Stimulated activated CD4-positive, alpha-beta T cell treated with anti-CD3 and anti-CD28 coated beads, Interleukin-15, amount 100 ng/mL, for 48 hours (primary cell): ENCODE measurements at places on chromosomes 2 and 18.

DNA sequence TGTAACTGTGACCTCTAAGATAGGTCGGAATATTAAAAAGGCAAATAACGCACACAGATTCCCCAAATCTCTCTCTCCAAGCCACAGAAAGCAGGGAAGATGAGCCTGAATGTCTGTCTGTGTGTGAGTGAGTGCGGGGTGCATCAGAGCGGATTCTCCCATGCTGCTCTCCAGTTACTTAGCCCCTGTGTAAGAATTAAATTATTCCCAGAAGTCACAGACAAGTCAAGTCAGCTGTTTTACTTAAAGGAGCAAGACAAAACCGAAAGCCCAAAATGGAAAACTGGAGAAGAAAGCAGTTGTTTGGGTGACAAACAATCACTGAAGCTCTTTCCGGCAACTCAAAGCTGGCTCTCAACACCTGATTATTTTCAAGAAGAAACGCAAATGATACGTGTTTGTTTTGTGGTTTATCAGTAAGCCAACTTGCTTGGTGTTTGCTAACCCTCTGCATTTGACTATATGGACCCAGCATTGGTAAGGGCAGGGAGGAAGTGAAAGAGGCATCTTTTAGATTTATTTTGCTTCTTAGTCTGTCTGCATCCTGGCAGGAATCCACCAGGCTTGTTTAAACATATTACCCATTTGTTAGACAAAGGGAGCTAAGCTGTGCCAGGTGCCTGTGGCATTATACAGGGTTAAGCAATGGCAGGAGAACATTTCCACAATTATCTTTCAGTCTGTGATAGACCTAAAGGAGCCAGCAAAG lies 121.5 kb upstream of the CREB1 start:
- no peak for DNase-seq

DNA sequence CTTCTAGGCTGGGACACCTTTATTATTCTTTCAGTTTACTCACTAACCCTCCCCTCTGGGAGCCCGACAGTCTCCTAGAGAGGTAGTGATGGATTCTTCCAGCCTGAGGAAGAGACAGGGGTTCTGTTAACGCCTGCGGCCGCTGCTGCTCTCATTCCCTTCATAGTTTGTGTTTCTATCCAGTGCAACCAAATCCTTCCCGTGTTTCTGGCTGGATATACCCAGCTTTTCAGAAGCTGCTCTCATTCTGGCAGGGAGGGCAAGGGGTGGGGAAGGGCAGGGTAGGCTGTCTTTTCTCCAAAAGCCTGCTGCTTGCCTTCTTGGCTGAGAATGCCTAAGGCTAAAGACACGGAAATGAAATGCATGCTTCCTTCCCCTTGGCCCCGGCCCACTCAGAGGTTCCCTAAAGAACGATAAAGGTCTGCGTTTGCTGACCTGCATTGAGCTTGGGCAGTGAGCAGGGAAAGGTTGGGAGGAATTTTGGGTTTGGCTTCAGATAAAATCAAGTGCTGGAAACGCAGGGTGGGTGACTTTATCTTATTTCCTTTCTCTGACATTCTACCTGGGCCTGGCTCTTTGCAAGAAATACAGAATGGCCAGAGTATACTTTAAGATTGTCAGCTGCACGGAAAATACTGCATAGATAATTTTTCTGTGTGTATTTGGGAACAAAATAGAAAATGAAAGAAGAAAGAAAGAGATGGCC lies 390.9 kb downstream of the NBAS start:
- no peak for DNase-seq

- DNase-seq: no peak
Observed at GRCh38 chr18:54169431-54170403, 54.8 kb downstream of the MBD2 start.

GRCh38 chr2:94984964-94985575 lies 40.4 kb upstream of the MAL start:
- DNase-seq: no peak

- no peak for DNase-seq
Observed at GRCh38 chr2:16958266-16958665, 292.6 kb upstream of the CYRIA start.

GRCh38 chr2:241760301-241760771 lies 16.3 kb upstream of the GAL3ST2 start:
- DNase-seq: no peak

GRCh38 chr18:12934454-12935071 lies 13.2 kb upstream of the SEH1L start:
- DNase-seq: peak; percentile 66

DNA sequence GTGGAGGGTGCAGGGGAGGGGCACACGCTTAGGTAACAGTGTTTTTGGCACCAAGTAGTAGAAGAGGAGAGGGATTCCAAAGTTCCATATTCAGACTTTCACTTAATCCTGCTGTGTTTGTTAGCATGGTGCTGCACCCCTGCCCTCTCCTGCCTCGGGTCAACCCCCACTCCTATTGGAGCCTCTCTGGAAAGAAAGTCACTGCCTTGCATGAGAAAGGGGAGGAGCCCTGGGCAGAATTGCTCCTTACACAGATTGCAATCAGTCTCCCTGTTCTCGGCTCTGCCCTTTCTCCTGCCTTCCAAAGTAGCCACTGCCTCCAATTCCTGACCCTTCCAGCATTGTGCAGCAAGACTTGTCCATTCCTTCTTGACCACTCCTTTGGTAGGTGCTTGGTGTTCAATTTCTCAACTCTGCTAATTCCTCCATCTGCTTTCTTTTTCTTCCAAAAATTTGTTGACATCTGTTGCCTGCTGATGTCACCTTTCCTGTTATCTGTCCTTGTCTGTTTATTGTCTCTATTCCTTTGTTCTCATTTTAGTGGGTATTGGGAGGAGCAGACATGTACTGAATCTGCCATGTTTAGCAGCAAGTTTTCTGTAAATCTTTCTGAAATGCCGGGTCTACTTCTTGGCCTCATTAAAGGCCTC lies 225.4 kb downstream of the LOXHD1 start:
- DNase-seq: no peak

GRCh38 chr2:152615177-152615576 lies 102.1 kb downstream of the PRPF40A start:
- DNase-seq: no peak

- no peak for DNase-seq
Observed at GRCh38 chr2:40043191-40043590, 264.1 kb upstream of the THUMPD2 start.

GRCh38 chr18:49544362-49544761 lies 17.5 kb upstream of the LIPG start:
- no peak for DNase-seq

- DNase-seq: no peak
Observed at GRCh38 chr2:166081131-166081632, 46.6 kb downstream of the SCN1A start.

DNA sequence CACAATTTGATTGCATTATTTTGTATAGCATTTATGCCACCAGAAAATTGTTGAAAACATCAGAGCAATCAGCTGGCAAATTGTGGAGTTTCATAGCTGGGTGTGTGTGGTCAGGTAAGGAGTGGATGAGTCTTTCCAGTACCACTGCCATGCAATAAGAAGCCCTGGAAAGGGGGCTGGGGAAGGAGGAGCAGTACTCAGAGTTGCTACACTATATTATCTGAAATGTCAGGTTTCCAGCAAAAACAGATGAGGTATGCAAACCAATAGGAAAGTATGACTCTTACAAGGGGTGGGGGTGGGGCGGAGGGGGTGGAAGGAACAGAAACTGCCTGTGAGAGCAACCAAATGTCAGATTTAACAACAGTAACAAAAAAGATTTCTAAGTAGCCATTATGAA lies 112.2 kb downstream of the SOS1 start:
- DNase-seq: peak; percentile 6

DNA sequence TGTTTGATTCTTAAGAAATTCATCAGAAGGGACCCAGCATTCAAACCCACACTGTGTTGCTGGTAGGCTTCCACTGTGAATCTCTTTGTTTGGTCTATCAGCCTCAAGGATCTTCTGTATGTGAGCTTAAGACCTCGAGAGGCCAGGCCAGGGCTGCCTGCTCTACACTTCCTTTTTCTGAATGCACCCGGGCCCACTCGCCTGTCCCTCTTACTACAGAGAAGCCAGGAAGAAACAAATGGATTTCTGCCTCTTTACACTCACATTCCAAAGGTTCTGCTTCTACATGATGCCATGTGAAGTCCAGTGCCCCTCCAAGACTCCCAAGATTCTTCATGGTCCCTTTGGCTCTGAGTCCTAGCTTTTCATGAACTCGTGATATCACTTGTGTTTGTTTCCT lies 25.4 kb upstream of the MRPL19 start:
- no peak for DNase-seq

DNA sequence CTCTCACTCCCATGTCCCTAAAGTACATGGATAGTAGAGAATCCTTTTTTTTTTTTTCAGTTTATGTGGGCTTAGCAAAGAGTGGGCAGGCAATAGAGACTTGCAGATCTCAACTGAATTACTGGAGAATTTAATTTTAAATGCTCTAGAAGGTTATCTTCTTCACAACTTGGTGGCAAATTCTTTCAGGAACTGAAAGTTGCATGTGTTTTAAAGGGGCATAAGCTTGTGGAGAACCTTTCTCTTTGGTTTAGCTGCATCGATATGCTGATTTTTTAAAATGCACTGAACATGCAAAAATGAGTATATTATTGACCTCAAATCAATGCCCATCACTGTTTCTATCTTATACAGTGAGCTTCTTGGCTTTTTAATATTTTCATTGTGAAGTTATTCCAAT lies 24.9 kb upstream of the GALNT3 start:
- no peak for DNase-seq

GRCh38 chr18:77271576-77272481 lies 22.2 kb downstream of the GALR1 start:
- DNase-seq: no peak

DNA sequence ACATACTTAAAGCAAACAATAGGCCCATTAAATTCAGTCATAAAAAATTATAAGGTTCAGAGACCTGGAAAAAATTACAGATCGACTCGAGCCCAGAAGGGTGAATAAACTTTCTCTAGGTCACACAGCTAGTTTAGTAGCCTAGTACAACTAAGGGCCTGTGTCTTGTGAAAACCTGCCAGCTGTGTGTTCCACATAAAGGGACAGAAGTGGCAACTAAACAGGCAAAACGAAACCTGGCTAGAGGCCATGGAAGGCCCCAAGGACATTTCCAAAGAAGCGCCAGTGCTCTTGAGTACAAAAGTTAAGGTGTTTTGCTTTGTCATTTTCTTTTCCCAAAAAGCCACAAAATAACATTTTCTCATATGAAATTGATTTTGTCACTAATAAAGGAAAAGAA lies 164.9 kb downstream of the L3MBTL4 start:
- DNase-seq: no peak

DNA sequence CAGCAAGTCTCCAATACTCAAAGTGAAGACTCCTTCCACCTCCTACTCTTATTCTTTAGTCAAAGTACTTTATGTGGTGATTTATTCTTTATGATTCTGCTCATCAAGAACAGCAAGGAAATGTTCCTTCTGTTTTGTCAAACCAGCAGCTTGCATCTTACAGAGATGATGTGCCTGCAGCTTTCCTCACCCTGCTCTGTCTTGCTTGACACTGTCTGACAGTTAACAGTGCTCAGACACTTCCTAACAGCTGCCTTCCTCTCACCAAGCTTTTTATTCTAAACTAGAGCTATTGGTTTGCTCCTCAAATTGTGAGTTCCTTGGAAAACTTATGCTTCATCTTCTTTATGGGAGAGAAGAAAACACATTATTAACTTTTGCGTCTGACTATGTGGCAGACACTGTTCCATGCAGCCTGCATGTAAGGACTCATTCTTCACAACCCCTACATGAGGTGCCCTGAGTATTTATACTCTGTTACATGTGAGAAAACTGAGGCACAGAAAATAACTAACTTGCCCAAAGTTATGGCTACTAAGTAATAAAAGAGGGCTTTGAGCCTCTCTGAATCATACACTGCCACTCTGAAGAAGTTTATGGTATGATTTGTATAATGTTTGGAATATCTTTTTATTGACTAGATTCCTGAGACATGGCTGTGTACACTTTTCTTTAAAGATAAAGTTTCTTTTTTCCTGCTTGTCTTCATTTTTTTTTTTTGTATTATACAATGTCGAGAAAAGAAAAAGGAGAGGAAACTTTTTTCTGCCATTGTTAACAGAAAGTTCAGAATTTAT lies 723.3 kb upstream of the DDX18 start:
- DNase-seq: no peak

DNA sequence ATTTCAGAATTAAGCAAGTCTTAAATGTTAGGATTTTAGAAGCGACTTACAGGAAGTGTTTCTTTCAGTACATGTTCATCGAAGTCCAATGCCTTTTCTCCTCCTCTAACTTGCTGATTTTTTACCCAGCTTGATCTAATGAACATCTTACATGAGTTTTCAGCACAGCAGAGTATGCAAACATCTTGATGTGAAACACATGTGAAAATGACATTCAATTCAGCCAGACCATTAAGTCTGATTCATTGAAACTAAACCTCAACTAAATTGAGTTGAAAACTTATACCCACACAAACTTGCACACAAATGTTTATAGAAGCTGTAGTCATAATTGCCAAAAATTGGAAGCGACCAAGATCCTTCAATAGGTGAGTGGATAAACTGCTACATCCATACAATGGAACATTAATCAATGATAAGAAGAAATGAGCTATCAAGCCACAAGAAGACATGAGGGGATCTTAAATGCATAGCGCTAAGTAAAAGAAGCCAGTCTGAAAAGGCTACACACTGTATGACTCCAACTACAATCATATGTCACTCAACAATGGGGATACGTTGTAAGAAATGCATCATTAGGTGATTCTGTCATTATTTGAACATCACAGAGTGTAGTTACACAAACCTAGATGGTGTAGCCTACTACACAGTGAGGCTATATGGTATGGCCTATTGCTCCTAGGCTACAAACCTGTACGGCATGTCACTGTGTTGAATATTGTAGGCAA lies 18.5 kb downstream of the PSTPIP2 start:
- no peak for DNase-seq

- DNase-seq: no peak
Observed at GRCh38 chr2:100409975-100410647, 7.4 kb downstream of the CHST10 start.

- no peak for DNase-seq
Observed at GRCh38 chr2:25570161-25570845, 103.1 kb downstream of the DTNB start.

DNA sequence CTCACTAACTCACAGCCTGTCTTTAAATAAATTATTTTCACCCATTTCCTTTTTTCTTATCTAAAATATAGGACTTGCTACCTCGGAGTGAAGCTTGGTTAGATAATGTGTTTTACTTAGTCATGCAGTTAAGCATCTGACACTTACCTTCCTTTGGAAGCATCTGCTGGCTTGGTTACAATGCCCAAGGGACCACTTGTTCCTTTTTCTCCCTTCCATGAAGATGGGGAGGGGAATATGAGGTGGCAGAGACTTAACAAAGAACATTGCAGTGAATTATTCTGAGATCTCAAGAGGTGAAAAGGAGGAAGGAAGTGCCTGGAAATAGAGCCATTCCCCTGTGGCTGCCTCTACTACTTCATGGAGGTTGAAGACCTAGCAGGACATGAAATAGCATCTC lies 145.4 kb upstream of the FOSL2 start:
- no peak for DNase-seq

GRCh38 chr2:215609089-215610032 lies 173.5 kb upstream of the FN1 start:
- no peak for DNase-seq

- DNase-seq: no peak
Observed at GRCh38 chr2:120690521-120690920, 45.1 kb upstream of the GLI2 start.
